ENCODE measurements at places on chromosomes 2 and 18.

DNA sequence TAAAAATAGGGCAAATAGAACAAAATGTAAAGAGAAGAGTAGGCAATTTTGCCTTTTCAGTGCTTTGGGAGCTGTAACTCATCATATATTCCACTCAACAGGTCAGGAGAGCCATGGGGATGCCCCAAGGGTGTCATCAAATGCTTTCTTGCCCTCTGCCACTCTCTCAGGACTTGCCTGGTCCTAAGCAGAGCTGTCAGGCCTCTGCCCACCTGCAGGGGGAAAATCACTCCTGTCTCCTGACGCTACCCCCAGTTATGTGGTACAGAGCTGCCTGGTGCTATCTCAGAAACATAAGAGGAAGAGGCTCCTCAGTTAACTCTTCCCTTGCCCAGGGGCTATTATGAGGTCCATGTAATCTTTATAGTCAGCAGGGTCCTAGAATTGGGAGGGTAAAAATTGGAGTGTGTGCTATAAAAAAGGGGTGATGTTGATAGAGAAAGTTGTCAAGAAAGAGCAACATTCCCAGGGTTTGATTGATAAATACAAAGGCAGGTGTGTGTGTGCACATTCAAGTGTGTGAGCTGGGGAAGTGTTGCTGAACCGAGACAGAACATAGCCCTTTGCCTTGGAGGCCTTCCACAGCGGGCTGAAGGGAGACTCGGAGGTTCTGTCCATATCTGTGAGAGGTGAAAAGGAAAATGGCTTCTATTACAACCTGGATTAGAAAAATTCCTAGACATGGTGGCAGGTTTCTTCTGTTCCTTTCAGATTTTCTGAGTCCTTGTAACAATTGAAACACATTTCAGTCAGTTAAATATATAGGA is 25.4 kb downstream of the PTPRM start:
- no peak for ATAC-seq

GRCh38 chr2:205998583-205998982 is 87.4 kb downstream of the INO80D start:
- ATAC-seq: no peak

DNA sequence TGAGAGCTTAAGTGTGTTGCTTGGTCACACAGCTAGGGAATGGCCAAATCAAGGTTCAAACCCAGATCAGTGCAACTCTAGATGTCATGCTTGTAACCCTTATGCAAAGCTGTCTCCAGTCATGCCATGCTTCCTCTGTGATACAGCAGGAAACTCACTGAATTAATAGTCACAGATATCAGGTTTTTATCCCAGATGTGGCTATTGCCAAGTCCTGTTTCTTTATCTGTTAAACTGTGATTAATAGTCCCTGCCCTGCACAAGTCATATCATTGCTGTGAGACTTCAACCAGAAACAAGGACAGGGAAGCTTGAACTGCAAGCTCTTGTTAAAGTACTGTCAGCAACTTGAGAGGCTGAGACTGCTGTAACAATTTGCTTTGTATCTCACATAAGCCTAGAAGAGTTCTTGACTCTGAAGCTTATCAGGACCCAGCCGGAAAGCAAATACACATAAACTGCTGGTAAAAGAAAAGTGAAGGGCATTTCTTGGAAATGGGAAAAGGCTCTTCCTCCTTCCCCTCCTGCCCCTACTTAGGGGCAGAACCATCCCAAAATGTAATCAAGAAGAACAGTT is 609.0 kb downstream of the DCC start:
- no peak for ATAC-seq

GRCh38 chr2:109377976-109378375 is 235.8 kb downstream of the SEPTIN10 start:
- no peak for ATAC-seq

- no peak for ATAC-seq
Observed at GRCh38 chr18:10839421-10839820, 309.9 kb downstream of the PIEZO2 start.

GRCh38 chr18:28961669-28962228 is 784.8 kb upstream of the CDH2 start:
- ATAC-seq: no peak

DNA sequence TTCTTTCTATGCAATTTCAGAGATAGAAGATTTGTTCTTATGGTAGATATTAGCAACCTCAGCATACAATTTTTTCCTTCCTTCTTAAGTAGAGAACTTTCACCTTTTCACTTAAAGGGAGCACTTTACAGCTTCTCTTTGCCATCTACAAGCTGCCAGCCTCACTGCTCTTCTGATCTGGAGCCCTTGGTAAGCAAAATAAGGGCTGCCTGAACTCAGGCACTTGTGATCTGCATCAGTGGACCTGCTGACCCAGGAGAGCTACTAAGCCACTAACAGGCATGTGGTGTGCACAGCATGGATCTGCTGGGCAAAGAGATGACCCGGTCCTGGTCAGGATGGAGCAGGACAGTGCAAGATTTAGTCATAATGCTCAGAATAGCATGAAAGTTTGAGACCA is 80.8 kb upstream of the SNTG2 start:
- ATAC-seq: no peak

DNA sequence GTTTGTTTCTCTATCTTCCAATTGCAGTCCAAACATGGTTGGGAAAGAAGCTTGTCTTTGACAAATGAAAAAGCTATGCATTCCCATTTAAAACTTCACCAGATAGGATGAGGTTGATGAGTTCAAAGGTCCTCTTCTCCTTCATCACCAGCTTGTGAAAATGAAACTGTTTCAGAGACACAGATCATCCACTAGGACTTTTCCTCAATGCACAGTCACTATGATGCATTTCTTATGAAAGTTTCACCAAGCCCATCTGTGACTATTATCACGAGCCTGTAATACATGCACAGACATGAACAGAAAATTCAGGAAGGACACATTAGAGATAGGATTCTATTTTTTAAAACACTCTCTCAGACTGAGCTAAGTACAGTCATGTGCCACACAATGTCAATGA is 644.4 kb downstream of the PLCL1 start:
- no peak for ATAC-seq

GRCh38 chr2:147485210-147485851 is 359.5 kb upstream of the ACVR2A start:
- no peak for ATAC-seq

- ATAC-seq: peak; percentile 86
Observed at GRCh38 chr18:74551936-74552555, 17.7 kb downstream of the CNDP1 start.

DNA sequence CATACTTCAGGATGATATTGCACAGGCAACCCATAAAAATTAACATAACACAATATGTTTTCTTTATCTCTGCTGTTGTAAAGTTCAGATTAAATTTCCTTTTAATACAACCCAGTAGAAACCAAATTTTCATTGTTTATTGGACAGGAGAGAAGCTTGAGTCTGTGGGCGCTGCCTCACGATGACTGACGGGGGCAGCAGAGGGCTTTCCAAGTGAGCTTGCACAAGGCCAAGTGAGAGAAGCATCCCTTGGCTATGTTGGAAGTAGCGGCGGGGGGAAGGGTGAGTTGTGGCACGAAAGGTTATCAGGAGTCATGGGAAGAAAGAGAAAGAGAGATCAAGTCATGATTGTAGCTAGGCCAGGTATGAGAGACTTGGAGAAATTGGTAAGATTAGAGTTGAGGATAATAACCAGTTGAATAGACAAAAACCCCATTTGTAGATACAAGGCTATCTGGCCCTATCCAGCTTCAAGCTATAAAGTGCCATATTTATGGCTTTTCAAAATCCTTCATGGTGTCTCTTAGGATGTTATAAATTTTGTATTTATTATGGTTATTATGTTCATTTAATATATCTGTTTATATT is 413.7 kb upstream of the FAM98A start:
- ATAC-seq: no peak

DNA sequence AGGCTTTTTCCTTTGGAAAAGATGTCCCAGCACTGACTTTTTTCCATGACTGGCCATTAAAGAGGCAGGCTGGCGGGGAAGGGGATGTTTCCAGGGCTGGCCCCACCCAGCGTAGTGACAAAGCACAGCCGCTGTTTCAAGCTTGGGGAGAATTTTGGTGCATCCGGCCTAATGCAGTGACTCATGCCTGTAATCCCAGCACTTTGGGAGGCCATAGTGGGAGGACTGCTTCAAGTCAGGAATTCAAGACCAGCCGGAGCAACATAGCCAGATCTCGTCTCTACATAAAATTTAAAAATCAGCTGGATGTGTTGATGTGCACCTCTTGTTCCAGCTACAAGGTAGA is 78.0 kb upstream of the SH3BP4 start:
- peak; percentile 79 for ATAC-seq

- no peak for ATAC-seq
Observed at GRCh38 chr2:231128541-231128940, 3.7 kb upstream of the HTR2B start.

- ATAC-seq: no peak
Observed at GRCh38 chr2:176147210-176147799, 4.0 kb upstream of the HOXD4 start.

DNA sequence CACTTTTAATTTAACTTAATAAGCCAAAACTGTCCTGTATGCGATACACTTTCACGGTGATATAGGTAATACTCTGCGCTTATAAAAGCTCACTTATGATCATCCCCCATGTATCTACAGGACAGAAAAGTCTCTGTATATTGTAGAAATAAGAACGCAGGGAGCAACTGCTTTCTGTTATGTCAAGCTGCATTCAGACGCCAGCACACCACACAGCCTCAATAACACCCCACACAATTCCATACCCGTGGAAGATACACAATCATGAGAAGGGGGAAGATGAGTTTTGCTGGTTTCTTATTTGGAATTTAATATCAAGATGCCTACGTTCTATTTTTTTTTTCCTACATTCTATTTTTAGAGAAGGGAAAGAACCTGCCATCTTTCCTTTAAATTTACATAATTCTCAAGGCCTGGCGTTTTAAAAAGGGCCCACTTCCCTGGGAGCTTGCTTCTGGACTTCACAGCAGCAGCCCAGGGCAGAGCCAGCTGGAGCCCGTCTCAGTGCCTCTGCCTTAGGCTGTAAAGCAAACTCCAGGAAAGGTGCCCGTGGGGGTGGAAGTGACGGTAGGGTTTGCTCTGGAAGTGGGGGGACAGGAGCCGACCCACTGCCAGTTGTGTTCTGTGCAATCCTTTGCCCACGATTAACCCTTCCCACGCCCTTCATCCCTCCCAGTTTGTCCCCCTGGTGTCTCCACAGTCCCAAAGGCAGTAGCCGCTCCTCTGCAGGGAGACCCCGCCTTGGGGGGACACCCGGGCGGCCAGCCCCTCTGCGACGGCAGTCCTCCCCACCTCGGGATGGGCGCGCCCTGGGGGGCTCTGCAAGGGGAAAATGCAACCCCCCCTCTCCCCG is 5.3 kb downstream of the PTGR3 start:
- ATAC-seq: no peak

DNA sequence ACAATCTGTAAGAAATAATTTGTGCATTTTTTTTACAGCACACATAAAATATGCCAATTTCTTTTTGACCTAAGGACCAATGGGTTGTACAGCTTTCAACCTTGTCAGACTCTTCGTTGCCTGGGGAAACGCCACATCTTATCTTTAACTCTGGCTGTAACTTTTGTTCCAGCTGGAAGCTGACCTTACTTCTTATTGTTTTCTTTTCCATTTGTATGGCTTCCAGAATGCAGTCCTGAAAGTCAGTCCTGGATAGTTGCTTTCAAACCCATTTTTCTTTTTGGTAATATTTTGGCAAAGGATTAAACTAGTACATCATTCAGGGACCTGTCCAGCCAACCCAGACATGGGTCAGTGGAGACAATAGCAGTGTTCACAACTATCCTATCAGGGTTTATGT is 686.5 kb upstream of the CDH2 start:
- no peak for ATAC-seq

DNA sequence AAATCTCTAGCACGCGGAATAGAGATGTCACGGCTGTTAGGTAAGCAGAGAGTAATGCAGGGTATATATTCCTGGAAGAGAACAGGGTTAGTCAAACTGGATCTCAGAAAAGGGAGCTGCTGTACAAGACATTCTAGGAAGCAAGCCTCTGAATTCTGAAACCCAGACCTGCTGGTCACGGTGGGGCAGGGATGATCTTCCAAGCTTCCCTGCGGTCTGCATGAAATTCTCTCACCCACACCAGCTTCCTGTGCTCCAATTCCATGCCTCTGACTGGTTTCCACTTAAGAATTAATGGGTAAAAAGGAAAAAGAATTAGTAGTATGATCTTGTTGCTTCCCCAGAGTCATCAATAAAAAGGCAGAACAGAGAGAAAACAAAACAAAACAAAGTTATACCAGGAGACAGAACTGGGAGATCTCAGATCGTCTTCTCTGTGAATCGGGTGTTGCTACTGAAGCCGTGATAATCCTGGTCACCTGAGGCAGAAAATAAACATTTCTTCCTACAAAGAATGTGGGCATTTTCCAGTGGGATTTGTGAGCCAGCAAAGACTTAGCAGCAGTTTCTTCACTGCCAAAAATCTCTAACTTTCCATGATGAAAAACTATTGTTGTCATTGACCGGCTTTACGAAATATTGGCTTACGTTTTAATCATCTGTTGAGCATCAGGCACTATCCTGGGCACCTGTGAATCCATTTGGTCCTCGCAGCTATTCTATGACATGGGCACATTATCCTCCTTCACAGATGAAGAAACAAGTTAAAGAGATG is 5.3 kb upstream of the CYP27C1 start:
- ATAC-seq: no peak

- ATAC-seq: no peak
Observed at GRCh38 chr2:28469304-28469703, 26.6 kb upstream of the PLB1 start.

- no peak for ATAC-seq
Observed at GRCh38 chr2:179612108-179612507, 249.3 kb downstream of the ZNF385B start.

GRCh38 chr2:121596221-121597080 is 52.8 kb downstream of the CLASP1 start:
- ATAC-seq: peak; percentile 78

Measured in gastroesophageal sphincter (tissue), 4 donors.